ENCODE measurements at places on chromosomes 6 and 20.

DNA sequence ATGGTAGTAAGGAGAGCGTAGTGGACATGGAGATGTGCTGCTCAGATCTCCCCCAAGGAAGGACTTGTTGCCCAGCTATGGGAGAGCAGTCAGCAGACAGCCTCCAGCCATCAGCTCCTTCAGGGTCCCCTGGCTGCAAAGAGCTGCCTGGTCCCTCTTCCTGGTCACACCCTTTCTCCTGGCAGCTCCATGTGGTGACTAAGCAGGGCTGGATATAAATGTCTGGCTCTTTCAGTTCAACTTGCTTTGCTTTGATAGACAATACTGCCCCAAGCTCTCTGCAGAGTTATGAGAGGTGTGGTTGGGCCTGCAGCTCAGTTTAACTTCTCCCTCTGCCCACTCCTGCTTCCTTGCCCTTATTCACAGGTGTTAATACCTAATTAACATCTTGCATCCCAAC is 64.1 kb upstream of the DDR1 start:
- peak; percentile 42 for DNase-seq

GRCh38 chr6:12115001-12115400 is 102.9 kb downstream of the HIVEP1 start:
- no peak for DNase-seq

- no peak for DNase-seq
These were observed 133.4 kb downstream of the MYB start for GRCh38 chr6:135314543-135314942.

GRCh38 chr6:109693111-109693510 is 2.0 kb downstream of the FIG4 start:
- no peak for DNase-seq

- no peak for DNase-seq
These were observed 90.0 kb downstream of the PRND start for GRCh38 chr20:4811661-4812181.

GRCh38 chr20:20561841-20562240 is 150.6 kb downstream of the RALGAPA2 start:
- DNase-seq, result no peak

DNA sequence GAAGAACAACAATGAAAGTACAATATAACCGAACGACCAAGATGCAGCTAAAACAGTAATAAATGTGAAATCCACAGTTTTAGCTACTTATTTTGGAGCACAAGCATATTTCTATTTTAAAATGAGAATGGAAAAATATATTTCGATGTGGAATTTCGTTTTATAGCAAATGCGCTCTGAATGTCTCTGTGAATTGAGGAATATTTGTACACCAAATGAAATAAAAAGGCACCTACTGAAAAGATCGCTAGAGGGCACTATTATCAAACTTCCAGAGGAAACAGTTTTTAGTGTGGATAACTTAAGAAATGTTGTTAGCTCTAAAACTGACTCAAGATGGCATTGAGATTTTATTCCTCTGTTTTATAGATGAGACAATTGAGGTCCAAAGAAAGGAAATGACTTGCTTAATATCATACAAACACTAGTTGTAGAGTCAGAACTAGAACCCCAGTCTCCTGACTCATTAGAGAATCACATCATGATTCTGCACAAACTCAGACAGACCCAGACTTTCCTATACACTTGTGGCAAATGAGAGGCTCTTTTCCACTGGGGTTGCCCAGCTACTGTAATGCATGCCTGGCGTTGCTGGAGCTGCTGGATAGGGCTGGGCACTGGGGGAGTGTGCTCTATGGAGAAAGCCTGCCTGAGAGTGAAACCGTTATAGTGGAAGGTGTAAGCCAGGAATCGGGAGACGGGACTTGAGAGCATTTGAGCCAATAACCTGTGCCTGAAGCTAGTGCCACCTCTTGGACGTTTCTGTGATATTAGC is 51.9 kb downstream of the GCLC start:
- DNase-seq, result peak; percentile 73

- DNase-seq, result no peak
These were observed 95.7 kb downstream of the SHLD1 start for GRCh38 chr20:5845681-5846615.

DNA sequence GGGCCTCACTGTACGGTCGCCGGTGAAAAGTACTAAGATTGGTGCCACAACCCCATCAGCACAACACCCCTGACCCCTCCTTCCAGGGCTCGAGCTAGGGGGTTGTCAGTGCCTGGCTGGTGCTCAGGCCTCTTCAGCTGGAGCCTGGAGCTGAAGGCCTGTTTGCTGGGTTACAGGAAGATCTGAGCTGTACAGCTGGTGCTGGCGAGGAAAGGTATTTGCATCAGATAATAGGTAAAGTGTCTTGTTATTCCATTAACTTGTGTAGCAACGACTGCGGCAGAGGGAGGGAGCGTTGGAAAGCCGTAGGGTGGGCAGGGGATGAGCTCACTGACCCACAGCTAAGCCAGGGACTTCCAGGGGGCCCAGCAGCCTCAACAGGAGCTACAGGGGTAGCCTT is 15.8 kb upstream of the SIRPA start:
- no peak for DNase-seq

GRCh38 chr6:111980971-111981840 is 72.7 kb upstream of the CCN6 start:
- DNase-seq, result no peak

- DNase-seq, result no peak
These were observed 23.5 kb upstream of the CDH22 start for GRCh38 chr20:46331611-46332361.

Data from ACHN (cell line).